NCI-H1105 (cell line): ENCODE measurements at places on chromosomes 11 and 22.

- no peak for DNase-seq
These were observed 3.1 kb upstream of the APOBEC3D start for GRCh38 chr22:39017596-39018365.

- DNase-seq: no peak
These were observed 6.2 kb downstream of the TBX1 start for GRCh38 chr22:19766511-19767426.

DNA sequence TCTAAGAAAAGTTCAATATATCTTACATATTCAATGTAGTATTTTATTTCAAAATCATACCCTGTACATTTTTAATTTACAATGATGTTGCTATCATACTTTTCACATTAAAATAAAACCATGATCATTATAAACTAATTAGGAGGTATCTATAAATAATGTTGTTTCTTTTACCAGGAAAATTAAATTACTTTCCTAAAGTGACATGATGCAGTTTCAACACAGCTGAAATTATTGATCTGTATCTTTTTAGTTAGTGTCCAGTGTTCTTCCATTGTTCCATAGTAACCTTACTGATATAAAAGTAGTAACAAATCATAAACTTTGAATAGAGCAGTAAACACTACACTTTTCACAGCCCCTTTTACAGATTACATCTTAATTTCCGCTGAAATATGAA is 29.7 kb downstream of the GRIA4 start:
- DNase-seq: no peak

DNA sequence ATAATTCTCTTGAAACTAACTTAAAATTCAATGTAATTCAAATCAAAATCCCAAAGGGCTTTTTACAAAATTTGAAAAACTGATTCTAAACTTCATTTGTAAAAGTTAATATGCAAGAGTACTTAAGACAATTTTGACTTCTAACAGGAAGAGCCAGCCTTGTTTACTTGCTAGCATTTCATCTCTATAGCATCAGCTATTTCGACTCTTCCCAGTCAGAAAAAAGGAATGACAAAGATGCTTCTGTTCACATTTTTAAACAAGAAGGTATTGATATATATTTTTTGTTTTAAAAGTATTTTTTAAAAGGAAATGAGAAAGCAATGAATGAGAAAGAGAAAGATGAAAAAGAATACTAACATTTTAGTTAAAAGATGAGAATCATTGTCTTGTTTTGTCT is 16.4 kb downstream of the SLN start:
- no peak for DNase-seq

DNA sequence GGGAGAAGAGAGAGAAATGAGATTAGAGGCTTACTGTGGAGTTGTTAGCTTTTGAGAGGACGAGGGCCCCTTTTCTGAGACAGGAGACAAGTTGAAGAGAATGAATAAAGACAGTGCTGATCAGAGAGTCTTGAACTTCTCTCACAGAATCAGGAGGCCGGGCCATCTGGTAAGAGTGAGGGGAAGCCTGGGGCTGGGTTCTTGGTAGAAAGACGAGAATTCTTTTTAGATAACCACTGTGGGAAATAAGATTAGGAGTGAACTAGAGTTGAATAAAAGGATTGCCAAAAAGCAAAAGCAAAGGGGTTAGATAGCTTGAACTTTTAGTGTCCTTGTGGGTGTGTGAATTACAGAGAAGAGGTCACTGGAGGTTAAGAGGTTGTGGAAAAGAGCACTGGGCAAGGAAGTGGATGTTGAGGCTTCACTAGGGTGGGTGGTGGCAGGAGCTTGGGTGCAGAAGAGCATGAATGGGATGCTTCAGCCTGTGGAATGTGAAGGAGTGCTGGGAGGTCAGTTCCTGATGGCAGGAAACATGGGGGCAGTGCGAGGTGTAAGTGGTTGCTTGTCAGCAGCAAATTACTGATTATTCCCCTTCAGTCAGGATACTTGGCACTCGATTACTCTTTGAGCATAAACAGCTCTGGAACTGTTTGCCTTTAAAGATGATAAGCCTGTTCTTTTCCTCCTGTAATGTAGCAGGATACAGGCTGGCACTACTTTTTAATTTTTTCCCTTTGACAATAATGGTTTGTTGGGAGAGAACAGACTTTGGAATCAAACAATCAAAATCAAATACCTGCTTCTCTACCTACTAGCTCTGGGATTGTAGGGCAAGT is 98.3 kb downstream of the ARHGAP42 start:
- no peak for DNase-seq

GRCh38 chr11:76723548-76723947 is 53.0 kb upstream of the LRRC32 start:
- no peak for DNase-seq

DNA sequence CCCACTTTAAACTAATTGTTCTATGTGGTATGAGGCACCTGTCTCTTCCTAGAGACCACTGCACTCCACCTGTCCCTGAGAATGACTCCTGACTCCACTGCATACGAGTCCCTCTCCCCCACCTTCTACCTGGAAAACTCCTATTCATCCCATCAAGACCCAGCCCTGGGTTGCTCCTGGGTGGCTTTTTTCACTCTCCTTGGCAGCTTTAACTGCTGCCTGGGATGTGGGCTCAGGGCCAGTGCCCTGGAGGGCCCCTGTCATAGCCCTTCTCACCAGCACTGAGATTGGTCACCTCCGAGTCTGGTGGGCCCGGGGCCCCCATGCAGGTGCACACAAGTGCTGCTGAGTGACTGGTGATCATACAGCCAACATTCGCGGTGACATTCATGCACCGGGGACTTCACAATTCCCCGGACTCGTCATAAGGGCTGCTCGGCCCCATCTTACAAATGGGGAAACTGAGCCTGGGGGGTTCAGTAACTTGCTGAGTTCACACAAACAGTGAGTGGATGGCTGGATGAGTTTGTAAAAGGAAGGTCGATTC is 25.9 kb upstream of the TOLLIP start:
- no peak for DNase-seq
